ENCODE measurements at places on chromosomes 5 and 9. TPM values are rescaled to one million over a fixed set of nuclear protein-coding genes. Genes with fewer than 3 reads are reported as not detected.

The SARDH gene
- 5.5 TPM for total RNA-seq

The DOK3 gene
- 2.6 TPM for total RNA-seq

The CDX1 gene
- total RNA-seq: under 0.01 TPM

The PDGFRB gene
- total RNA-seq: 341 TPM

The TEX48 gene
- not detected for total RNA-seq

The HTR4 gene
- total RNA-seq: not detected

The STXBP1 gene
- 19.9 TPM for total RNA-seq

The NMUR2 gene
- not detected for total RNA-seq

The IL9 gene
- total RNA-seq: not detected

The PCDHGA4 gene
- 7.3 TPM for total RNA-seq

The IL33 gene
- 7.3 TPM for total RNA-seq

The ABO gene
- total RNA-seq: not detected

The SGTB gene
- total RNA-seq: 21.2 TPM

The SCGB3A2 gene
- total RNA-seq: not detected

The KIF20A gene
- total RNA-seq: 60.0 TPM

The TMEM252 gene
- total RNA-seq: not detected

The CD14 gene
- total RNA-seq: 0.97 TPM

The STC2 gene
- 157 TPM for total RNA-seq

The PCDHGA10 gene
- 12.2 TPM for total RNA-seq

The WNT8A gene
- total RNA-seq: not detected

The IGFBPL1 gene
- not detected for total RNA-seq

The MARCHF11 gene
- total RNA-seq: not detected

The SLC36A3 gene
- total RNA-seq: not detected

The SPATA31C1 gene
- not detected for total RNA-seq

The ARSI gene
- total RNA-seq: 13.8 TPM

The PCDHA11 gene
- total RNA-seq: under 0.01 TPM

The FAM78A gene
- 0.43 TPM for total RNA-seq

The BTNL3 gene
- not detected for total RNA-seq

The SHOC1 gene
- total RNA-seq: under 0.01 TPM

The MSMP gene
- total RNA-seq: not detected

The COMMD10 gene
- total RNA-seq: 26.4 TPM

The MZB1 gene
- 0.43 TPM for total RNA-seq

The DHX29 gene
- 43.6 TPM for total RNA-seq

The RETREG1 gene
- total RNA-seq: 0.64 TPM

The OGN gene
- not detected for total RNA-seq

The GLDC gene
- total RNA-seq: 0.32 TPM

The PCDHB14 gene
- 0.43 TPM for total RNA-seq

The CDC20B gene
- not detected for total RNA-seq

The SPINK6 gene
- not detected for total RNA-seq

The SVEP1 gene
- 81.2 TPM for total RNA-seq

The POLR3G gene
- total RNA-seq: 4.5 TPM

The CCNI2 gene
- under 0.01 TPM for total RNA-seq

The DAB2 gene
- total RNA-seq: 332 TPM

The HTR1A gene
- total RNA-seq: not detected

The MOB3B gene
- total RNA-seq: 0.43 TPM

The APBA1 gene
- total RNA-seq: 11.2 TPM

The TMEM215 gene
- total RNA-seq: not detected

The PPP2CA gene
- total RNA-seq: 41.9 TPM

The GDA gene
- total RNA-seq: 0.97 TPM

The TEK gene
- 25.8 TPM for total RNA-seq

Data from fibroblast of villous mesenchyme (primary cell).